ENCODE measurements at places on chromosomes 1 and 21.

- no peak for DNase-seq
Observed at GRCh38 chr1:8736927-8737326, 80.5 kb downstream of the RERE start.

DNA sequence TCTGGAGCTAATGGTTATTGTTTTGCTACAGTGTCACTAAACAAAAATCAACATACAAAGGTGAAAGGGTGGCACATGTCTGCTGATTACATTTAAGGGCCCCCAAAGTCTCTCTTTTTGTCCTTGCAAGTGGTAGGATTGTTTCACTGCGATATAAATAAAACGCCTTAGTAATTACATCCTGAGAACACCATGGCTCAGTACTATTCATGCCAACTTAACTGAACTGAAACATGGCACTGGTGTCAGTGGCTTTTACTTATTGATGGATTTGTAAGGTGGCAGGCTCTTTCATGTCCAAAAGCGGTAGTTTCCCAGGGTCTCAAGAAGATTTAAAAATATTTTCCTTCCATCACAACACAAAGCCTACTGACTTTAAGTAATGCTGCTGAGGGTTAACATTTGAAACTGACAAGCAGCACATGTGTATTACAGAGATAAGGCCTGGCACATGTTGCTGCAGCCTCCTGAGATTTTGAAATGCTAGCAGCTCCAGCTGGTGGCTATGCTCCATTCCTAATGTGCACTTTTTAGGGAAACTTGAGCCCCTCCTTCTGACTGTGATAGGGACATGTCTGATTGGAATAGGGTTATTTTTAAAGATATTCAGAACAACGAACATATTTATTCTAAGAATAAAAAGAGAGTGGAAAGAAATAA is 86.8 kb downstream of the ATP1B1 start:
- DNase-seq: peak; percentile 13

GRCh38 chr1:65179148-65179547 is 31.1 kb downstream of the AK4 start:
- no peak for DNase-seq

DNA sequence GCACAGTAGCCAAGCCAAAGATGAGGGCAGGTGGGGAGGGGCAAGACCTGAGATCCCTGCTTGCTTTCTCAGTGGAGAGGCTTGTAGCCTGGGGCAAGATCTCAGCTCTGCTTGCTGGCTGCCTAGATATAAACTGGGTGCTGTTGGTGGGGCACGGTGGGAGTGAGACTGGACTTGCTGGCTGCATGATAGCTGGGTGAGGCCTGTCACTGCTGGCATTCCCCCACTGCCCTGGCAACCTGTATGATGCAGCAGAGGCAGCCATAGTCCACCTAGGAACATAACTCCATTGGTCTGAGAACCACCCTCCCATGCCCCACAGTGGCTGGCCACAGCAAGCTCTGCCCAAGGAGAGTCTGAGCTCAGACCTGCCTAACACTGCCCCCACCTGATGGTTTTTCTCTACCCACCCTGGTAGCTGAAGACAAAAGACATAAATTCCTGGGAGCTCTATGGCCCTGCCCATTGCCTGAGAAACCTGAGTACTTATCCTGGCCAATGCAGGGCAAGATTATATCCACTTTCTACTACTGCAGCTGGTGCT is 261.9 kb upstream of the DEPDC1 start:
- no peak for DNase-seq

DNA sequence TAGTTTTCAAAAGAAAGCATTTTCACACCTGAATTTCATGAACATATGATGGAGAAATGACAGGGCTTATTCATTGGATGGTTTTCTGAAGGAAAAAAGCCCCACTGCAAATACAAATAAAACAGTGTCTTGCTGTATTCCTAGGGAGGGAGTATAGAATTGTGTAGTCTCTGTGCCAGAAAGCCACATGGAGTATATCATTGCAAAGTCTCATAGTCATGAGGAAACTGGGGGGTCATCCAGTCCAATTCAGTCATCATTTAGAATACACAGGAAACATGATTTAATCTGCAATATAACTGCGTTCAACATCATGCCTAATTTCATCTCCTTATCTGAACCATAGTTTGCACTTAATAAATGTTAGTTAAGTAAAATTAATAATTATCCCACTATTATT is 222.3 kb downstream of the NTNG1 start:
- no peak for DNase-seq

GRCh38 chr1:179252606-179253005 is 23.1 kb upstream of the ABL2 start:
- no peak for DNase-seq

- DNase-seq: no peak
Observed at GRCh38 chr1:233582439-233582838, 31.5 kb upstream of the KCNK1 start.

DNA sequence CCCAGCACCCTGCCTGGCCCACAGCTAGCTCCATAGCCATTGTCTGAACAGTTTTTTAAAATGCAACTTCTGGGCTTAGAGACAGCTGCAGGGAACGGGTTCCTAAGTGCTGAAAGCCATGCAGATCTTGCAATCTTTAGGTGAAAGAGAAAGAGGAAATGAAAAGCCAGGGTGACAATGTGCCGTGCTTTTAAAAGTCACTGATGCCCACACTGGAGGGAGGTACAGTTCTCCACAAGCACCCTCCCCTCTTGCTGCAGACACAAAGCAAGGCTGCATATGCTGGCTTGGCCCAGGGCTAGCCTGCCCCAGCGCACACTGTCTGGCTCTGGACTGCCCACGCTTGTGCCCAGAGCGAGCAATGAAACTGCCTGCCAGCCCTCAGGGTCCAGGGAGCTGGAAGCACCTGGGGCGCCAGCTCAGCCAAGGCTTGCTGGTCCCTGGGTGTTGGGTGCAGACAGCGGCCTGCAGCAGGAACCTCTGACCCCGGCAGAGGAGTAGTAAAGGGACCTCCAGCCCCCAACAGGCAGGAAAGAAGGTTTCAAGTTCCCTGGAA is 70.4 kb downstream of the AJAP1 start:
- DNase-seq: no peak

Data from GF-D8 (cell line).